ENCODE measurements at places on chromosomes 2 and 18.

DNA sequence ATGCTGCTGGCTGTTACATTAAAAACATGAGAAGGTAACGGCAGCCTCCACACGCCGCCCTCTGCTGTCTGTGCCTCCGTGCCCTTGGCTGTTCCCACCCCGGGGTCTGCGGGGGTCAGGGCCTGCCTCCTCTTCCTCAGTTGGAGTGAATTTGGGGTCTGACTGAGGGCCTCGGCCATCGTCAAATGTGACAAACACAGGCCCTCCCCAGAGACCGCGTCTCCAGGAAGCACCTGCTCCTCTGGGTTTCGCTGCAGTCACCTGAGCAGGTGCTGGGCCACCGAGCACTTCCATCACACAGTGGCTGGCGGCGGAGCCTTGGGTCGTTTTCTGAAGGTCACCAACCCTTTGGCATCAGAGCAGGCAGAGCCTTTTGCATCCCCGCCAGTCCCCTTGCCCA, 70.9 kb downstream of the NFATC1 start:
- no peak for DNase-seq

DNA sequence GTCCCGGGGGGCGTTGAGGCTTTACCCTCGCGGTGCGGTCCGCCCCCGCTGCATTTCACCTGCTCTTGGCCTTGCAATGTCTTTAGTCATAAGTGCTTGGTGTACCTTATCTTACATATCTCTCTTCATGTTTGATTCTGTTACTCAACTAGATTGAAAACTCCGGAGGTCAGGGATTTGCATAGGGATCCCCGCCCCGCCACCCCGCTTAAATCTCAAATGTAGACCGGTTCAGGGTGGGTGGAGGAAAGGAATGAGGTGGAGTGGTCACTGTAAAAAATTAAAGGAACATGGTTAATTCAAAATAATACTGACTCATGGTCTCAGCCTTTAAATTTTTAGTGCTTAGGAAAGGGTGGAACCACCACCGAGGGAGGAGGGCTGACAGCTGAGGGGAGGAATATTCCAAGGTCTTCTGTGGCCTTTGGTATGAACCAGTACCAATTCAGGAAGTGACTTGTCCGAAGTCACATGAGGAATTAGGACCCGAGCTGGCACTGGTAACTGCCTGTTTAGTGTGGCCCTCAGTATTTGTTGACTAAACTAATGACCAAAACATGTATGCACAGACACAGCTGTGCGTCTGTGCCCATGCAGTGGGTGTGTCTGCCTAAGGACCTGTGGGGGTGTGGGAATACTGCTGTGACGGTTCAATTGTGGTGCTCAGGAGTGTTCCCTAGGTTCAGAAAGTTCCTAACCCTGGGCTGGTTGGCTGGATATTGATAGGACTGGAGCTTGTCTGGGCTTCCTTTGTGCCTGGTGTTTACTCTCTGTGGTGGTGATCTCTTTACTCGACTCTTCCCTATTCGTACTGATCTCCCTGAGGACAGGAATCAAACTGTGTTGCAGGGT, 1.0 kb downstream of the PLEKHB2 start:
- peak; percentile 33 for DNase-seq

GRCh38 chr2:15284614-15285013, 276.5 kb downstream of the NBAS start:
- DNase-seq, result no peak

- DNase-seq, result no peak
These were observed 310.1 kb downstream of the MYCN start for GRCh38 chr2:16250466-16250865.

- no peak for DNase-seq
These were observed 9.7 kb downstream of the LRRTM4 start for GRCh38 chr2:77512507-77512906.

- DNase-seq, result no peak
These were observed 43.4 kb downstream of the DPP4 start for GRCh38 chr2:162030363-162031190.

DNA sequence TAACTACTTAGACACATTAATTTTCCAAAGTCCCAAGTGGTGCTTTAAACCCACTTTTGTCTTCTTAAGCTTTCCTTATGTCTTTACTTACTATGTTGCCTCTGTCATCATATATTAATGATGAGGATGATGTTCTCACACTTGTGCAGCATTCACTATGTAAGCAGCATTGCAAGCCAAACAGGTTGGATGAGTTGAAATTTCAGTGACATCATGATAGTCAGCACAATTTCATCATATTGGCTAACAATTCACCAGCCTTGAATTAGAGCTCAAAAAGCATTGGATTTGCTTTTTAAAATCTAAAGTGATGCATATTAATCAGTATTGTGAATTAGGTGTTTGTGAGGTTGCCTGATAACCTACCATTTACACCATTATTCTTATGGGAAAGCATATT, 7.7 kb downstream of the APLF start:
- no peak for DNase-seq

Data from Daoy (cell line).